Hair follicular keratinocyte (primary cell): ENCODE measurements at places on chromosomes 5 and 9. TPM values are rescaled to one million over a fixed set of nuclear protein-coding genes. Genes with fewer than 3 reads are reported as not detected.

Gene ZNF879
- 1.0 and 2.5 TPM in 2 replicates for total RNA-seq

Gene TLN1
- total RNA-seq = 141 and 149 TPM in 2 replicates

Gene PCDHB10
- under 0.01 and 0.04 TPM in 2 replicates for total RNA-seq

Gene LHX2
- 6.0 and 12.3 TPM in 2 replicates for total RNA-seq

Gene RBM22
- total RNA-seq = 36.0 and 42.1 TPM in 2 replicates

Gene OR1L1
- not detected in 2 replicates for total RNA-seq

Gene PDE6A
- under 0.01 TPM in 1 of 2 replicates, not detected in the other for total RNA-seq

Gene AQP3
- total RNA-seq = 23.4 and 30.4 TPM in 2 replicates

Gene NIPAL4
- total RNA-seq = 25.3 and 30.4 TPM in 2 replicates

Gene CNOT6
- 11.2 and 14.9 TPM in 2 replicates for total RNA-seq

Gene TAF11L2
- total RNA-seq = not detected in 2 replicates

Gene STPG3
- total RNA-seq = not detected in 2 replicates

Gene PKD2L2
- total RNA-seq = not detected in 2 replicates

Gene SEMA5A
- total RNA-seq = 1.2 and 1.7 TPM in 2 replicates

Gene MUSK
- total RNA-seq = not detected in 2 replicates

Gene ALDH1B1
- total RNA-seq = 21.1 and 33.5 TPM in 2 replicates

Gene PCDHGA8
- total RNA-seq = 0.08 and 0.39 TPM in 2 replicates

Gene ANKRD18A
- 0.27 and 0.70 TPM in 2 replicates for total RNA-seq

Gene CSF2
- 16.9 and 49.0 TPM in 2 replicates for total RNA-seq

Gene CKMT2
- not detected in 2 replicates for total RNA-seq

Gene FBP1
- total RNA-seq = not detected in 2 replicates

Gene CBY3
- total RNA-seq = not detected in 2 replicates

Gene PHF24
- total RNA-seq = 0.27 and 0.62 TPM in 2 replicates

Gene SUSD3
- total RNA-seq = 2.1 and 3.1 TPM in 2 replicates

Gene GGTA1
- total RNA-seq = not detected in 2 replicates

Gene ANKRD34B
- total RNA-seq = not detected in 2 replicates

Gene PCDHB6
- not detected in 2 replicates for total RNA-seq

Gene GPR150
- 0.47 TPM in 1 of 2 replicates, not detected in the other for total RNA-seq

Gene SPINK6
- total RNA-seq = 10.3 and 28.1 TPM in 2 replicates

Gene RLN1
- total RNA-seq = 0.42 TPM in 1 of 2 replicates, not detected in the other

Gene VCAN
- 15.8 and 16.6 TPM in 2 replicates for total RNA-seq

Gene PANK3
- total RNA-seq = 27.3 and 28.5 TPM in 2 replicates

Gene SLC6A18
- total RNA-seq = not detected in 2 replicates

Gene PCDHGB6
- total RNA-seq = 0.61 and 0.70 TPM in 2 replicates

Gene TIFAB
- total RNA-seq = not detected in 2 replicates

Gene FIBCD1
- 0.08 and 1.1 TPM in 2 replicates for total RNA-seq

Gene LECT2
- not detected in 2 replicates for total RNA-seq

Gene LVRN
- total RNA-seq = not detected in 2 replicates

Gene IL7R
- total RNA-seq = 4.1 and 5.5 TPM in 2 replicates

Gene CCDC183
- total RNA-seq = 1.3 TPM in 1 of 2 replicates, not detected in the other

Gene ZER1
- total RNA-seq = 26.0 and 26.9 TPM in 2 replicates
